Central memory CD4-positive, alpha-beta T cell (primary cell): ENCODE measurements at places on chromosomes 4 and X.

DNA sequence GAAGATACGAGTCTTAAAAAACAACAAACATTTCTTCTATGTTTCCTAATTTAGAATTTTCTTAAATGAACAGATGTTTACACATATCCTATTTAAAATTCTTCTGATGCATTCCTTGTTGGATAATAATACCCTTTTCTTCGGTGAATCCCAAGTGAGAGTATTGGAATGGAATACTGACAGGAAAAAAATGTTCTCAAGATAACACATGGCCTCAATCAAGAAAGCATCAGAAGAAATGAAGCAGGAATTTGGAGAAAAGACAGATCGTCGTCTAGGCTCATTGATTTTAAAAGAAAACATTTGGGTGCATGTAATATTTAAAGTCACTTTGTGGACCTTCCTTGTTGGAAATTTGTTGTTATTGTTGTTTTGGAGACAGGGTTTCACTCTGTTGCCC, 196.9 kb upstream of the ANK2 start:
- no peak for DNase-seq

DNA sequence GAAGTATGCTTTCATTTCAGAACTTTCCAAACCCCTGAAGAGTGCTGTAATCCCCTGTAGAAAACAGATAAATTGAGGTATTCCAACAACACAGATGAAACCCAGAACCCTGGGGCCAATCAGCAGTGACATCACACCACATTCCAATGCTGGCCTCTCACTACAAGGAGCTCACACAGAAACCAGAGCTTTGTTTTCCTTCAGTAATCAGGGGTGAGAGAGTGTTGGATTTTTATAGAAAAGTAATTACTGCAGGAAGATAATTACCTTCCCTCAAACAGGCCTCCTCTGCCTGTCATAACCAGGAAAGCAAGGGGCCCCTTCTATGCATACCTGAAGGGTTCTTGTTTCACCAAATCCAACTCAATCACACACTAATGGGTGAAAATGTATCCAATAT, 246.2 kb downstream of the SCFD2 start:
- DNase-seq = no peak

- DNase-seq = no peak
These were observed 16.5 kb downstream of the DHRSX start for GRCh38 chrX:2484256-2484655.

DNA sequence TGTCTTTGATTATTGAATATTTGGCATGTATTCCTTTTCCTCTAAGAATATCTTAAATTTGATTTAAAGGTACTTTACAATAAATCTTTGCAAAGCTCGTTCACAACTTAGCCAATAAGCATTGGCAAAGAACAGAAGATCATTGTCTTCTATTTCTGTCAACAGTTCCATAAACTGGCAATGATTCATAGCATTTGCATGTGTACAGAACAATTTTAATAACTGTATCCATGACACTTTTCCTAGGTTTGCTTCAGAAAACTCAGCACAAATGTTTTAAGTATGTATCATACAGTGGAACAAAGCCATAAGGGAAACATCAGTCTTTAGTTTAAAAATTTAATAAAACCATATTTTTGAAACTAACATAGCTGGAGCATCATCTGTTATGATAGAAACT, 462.7 kb upstream of the RPS6KA3 start:
- no peak for DNase-seq

- DNase-seq = no peak
These were observed at the start of gene ING2 for GRCh38 chr4:183504930-183505610. TSS of gene ING2 (plus strand) at chr4:183505058. CDS start at chr4:183505196, 138 bp downstream.

GRCh38 chrX:4805502-4805901, 1092.1 kb upstream of the PRKX start:
- DNase-seq = no peak

DNA sequence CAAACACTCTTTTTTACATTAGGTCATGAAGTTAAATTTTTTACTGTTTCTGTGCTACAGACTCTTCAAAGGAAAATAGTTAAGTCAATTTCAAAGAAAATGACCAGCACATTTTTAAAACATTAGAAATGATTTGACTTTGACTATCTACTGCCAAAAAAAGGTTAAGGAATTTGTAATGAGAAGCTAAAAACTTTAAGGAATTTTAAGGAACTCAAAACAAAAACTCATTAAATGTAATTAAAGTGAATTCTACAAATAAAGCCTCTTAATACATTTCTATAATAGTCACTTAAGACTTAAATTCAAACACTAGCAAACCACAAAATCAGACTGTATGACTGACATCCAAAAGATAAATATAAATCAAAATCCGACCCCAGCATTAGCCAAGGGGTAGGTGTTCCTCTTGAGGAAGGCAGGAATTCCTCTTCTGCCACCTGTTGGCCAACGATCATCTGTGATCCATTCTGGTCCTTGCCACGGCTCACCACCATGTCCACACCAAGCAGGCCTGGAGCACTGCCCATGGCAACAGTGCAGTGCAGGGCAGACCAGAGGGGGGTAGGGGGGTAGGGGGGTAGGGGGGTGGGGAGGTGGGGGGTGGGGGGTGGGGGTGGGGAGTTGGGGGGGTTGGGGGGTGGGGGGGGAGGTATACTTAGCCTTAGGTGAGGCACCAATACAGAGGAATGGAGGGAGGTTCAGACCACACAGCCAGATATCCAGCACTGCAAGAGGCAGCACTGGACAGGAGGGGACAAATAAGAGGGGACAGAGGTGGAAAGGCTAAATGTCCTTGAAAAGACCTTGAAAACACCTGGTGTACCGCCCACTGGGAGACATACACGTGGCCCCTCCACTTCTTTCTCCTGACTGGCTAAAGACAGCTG, 287.4 kb downstream of the CHIC1 start:
- DNase-seq = peak; percentile 12

GRCh38 chr4:79576429-79576753, 168.4 kb upstream of the GK2 start:
- no peak for DNase-seq

GRCh38 chrX:111519215-111519614, 7.8 kb downstream of the SERTM2 start:
- no peak for DNase-seq

GRCh38 chr4:98527534-98528269, 130.7 kb downstream of the TSPAN5 start:
- no peak for DNase-seq

DNA sequence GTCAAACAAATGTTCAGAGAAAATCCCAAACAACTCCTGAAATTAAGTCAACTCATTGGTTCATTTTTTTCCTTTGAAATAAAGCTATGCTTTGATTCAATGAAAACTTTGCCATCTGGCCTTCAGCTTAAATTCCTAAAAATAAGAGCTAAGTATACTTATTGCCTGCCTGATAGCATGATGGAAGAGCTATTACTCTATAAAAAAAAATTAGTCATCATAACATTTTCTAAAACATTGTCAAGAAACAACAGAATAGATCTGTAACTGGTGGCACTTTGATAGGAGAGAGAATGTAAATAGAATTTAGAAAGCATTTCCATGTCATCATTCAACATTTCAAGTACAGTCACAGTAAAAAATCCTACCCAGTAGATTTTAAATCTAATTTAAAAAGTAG, 136.6 kb downstream of the CORIN start:
- DNase-seq = no peak

GRCh38 chrX:10798041-10798440, 177.7 kb upstream of the MID1 start:
- no peak for DNase-seq

GRCh38 chr4:120874792-120875774, 47.4 kb downstream of the PRDM5 start:
- no peak for DNase-seq

DNA sequence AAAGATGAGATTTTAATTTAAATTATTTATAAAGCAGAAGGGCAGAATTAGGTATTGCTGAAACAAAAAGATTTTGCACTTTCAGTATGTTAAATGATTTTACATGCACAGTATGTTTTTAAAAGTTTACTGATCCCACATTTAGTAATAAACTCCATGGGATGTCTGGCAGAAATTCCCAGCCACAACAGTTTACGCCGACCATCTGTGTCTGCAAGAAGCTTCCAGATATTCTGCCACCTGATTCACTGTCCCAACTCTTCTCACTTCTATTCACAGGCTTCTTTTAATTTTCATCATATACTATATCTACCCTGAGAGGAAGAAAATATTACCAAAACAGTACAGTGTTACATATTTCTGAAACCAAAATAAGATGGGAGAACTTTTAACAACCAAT, 115.8 kb upstream of the IQCM start:
- DNase-seq = no peak

GRCh38 chrX:19616959-19617358, 101.7 kb upstream of the MAP3K15 start:
- no peak for DNase-seq

DNA sequence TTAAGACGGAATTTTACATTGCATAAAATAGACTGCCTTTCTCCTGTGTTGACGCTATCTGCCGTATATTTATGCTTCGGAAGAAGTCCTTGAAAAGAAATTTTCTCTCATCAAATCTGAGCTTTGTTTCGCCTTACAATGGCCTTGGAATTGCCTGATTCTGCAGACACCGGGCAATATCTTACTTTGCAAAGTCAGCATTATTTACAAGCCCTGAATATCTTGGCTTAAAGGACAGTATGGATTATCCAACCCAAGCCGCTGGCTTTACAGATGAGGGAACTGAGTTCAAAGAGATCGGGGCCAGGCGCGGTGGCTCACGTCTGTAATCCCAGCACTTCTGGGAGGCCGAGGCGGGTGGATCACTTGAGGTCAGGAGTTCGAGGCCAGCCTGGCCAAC, 1.1 kb upstream of the MANBA start:
- no peak for DNase-seq

DNA sequence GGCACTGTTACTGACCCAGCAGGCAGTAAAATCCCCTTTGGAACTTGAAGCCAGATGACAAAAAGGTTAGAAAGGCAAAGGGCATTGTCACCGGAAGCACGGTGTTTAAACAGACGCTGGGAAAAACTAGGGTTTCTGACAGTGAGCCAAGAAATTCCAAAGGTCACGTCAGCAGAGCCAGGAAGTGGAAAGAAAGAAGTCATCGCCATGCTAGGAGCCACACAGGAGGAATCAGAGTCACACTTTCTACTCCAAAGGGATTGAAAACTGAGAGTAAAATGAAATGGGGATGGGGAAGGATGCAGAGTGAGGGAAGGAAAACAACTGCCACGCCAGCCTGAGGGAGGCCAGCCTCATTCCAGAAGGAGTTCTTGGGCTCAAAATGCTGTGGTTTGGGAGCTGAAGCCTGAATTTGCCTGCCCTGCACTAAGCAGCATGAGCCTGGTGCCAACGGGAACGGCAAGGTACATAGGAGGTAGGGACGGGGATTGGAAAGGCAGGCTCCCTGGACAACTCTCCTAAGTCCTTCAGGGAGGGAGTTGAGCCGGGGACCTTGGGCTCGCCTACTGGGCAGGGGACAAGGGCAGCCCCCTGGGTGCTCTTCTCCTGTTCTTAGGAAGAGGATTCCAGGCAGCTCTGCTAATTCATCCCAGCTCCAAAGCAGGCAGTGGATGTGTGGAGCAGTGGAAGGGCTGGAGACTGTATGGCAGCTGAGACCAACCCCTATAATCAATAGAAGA, 66.8 kb downstream of the SOWAHB start:
- no peak for DNase-seq

- DNase-seq = no peak
These were observed 89.9 kb downstream of the SLC10A6 start for GRCh38 chr4:86759298-86759697.

DNA sequence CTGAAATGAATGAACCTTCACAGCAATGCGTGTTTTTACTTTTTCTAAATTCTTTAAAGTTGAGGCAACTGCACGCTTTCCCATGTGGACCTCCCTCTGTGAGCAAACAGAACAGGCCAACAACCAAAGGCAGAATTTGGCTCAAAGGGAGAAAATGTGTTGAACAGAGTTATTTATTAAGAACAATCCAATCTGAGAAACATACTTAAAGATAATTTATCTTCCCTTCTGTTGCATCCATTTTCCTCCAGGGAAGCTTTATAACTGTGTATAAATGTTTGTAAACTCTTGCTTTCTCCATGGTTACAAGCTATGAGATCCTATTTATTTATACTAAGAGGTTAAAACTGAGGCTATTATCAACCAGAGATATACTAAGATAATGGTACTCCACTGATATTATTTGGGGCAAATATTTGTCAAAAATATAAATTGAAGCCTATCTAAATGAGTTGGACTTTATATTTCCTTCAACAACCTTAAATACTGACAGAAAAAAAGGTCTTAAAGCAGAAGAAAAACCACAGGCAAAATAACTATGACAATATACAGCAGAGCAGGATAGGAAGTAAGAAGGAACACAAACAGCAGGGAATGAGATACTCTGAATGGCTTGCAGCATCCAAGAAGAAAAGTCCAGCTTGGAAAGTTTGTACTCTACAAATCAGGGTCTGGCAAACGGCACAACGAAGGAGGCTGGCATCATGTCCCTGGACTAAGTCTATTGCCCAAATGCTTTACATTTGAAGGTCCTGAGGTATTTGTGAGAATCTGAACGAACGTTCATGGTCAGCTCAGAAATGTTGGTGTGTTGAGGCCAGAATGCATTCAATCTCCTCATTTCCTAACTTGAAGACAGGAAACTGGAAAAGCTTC, 663.2 kb upstream of the INTU start:
- no peak for DNase-seq

GRCh38 chrX:1359477-1359873, 22.9 kb downstream of the IL3RA start:
- no peak for DNase-seq

- peak; percentile 6 for DNase-seq
These were observed 167.5 kb downstream of the CDS1 start for GRCh38 chr4:84750260-84750959.

DNA sequence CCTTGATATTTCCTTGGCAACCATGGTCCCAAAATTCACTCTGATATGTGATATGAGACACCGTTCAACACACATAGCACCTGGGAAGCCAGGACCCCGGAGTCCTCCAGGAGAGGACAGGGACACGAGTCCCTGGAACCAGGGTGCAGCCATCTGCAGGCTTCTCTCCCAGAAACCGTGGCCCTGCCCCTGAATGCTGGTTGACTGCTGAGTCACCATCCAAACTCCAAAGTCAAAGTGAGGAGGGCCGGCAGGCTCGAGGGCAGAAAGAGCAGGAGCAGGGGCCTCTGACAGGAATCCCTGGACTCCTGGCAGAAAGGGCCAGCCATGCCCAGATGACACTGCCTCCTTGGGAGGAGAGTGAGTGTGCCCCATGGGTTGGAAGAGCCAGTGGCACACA, 6.9 kb upstream of the PNMA6A start:
- no peak for DNase-seq

- DNase-seq = no peak
These were observed 104.6 kb downstream of the FBXW7 start for GRCh38 chr4:152431291-152431690.

DNA sequence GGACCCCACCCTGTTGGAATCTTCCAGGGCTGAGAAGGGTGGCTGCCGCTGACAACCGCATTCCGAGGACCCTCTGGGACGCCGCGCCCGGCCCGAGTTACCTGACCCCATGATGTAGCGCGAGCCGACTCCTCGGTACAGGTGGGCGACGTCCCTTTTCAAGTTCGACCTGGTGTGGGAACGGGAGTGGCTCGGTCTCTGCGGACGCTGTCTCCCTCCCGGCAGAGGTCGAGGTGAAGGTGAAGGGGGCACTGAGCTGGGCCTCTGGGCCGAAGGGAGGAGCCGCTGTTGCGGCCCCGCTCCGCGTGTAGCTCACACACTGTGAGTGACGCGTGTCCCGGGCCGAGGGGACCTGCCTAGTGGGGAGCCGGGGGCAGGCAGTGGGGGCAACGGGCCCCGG, 4.5 kb downstream of the GTPBP6 start:
- no peak for DNase-seq

- DNase-seq = no peak
These were observed 43.3 kb downstream of the LNX1 start for GRCh38 chr4:53547983-53548382.

GRCh38 chrX:53320543-53321229, 39.3 kb upstream of the IQSEC2 start:
- DNase-seq = no peak
